Cerebellar nuclear complex (tissue), 1 donor: ENCODE measurements at places on chromosomes 11 and 22.

DNA sequence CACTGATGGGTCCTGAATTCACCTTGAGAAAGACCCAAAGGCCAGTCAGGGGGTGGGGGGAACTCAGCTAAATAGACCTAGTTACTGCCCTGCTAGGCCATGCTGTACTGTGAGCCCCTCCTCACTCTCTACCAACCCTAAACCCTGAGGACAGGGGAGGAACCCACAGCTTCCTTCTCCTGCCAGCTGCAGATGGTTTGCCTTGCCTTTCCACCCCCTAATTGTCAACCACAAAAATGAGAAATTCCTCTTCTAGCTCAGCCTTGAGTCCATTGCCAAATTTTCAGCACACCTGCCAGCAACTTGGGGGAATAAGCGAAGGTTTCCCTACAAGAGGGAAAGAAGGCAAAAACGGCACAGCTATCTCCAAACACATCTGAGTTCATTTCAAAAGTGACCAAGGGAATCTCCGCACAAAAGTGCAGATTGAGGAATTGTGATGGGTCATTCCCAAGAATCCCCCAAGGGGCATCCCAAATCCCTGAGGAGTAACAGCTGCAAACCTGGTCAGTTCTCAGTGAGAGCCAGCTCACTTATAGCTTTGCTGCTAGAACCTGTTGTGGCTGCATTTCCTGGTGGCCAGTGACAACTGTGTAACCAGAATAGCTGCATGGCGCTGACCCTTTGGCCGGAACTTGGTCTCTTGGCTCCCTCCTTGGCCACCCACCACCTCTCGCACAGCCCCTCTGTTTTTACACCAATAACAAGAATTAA, 2.4 kb upstream of the TTC36 start:
- DNase-seq, result no peak

- DNase-seq, result no peak
Measured at GRCh38 chr22:31635638-31636306, 26.2 kb downstream of the PISD start.

DNA sequence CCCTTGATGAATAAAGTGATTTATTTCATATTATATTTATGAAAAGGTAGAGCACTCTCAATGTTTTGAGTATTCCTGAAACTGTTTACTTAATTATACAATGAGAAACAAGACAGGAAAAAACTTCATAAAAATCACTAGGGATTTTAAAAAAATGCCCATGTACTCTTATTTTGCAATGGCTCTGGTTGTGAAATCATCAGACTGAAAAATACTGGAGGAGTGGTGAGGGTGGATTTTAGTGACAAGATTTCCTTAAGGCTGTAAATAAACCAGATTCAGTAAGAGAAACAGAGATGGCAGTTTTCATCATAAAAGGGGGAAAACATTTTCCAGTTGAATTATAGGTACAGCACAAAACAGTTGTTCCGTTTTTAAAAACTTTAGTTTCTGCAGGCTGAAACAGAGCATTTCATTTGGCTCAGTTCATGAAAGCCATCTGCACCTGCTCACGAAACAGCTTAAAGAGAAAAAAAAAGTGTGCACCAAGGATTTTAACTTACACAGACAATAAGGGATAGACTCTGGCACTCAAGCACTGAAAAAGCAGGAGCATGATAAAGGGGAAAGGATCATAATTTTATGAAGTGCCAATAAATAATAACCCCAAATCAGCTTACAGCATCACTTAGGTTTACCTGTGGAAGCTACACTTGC, 100.7 kb downstream of the MAML2 start:
- no peak for DNase-seq

- no peak for DNase-seq
Measured at GRCh38 chr11:10289765-10290380, 4.1 kb downstream of the SBF2 start.

GRCh38 chr22:35995772-35996171, 32.9 kb downstream of the RBFOX2 start:
- DNase-seq, result no peak

- DNase-seq, result no peak
Measured at GRCh38 chr11:115244296-115244695, 259.9 kb downstream of the CADM1 start.

GRCh38 chr22:40889116-40889515, 27.2 kb upstream of the DNAJB7 start:
- DNase-seq, result no peak

- DNase-seq, result no peak
Measured at GRCh38 chr11:116893437-116893836, 56.0 kb upstream of the APOA1 start.

GRCh38 chr22:24516301-24516737, 21.2 kb downstream of the UPB1 start:
- no peak for DNase-seq

GRCh38 chr22:33889748-33890147, 30.5 kb downstream of the LARGE1 start:
- DNase-seq, result no peak

- no peak for DNase-seq
Measured at GRCh38 chr11:64216879-64217278, 9.1 kb downstream of the TRPT1 start.

DNA sequence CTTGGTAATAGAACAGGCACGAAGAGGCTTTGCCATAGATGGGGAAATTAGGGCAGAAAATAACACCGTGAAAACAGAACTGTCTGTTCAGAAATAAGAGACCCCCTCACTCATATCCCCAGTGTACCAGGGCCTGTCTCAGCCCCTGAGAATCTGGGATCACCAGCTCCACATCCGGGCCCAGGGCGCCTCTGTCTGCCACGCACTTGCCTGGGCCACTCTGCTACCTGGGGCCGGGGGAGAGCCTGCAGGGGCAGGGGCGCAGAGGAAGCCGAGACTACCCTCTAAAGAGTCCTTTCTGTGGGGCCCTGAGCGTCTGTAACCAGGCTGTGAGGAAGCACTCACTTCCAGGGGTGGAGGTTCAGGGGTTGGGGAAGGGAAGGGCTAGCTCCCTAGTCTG, 19.8 kb downstream of the NECTIN1 start:
- DNase-seq, result no peak

DNA sequence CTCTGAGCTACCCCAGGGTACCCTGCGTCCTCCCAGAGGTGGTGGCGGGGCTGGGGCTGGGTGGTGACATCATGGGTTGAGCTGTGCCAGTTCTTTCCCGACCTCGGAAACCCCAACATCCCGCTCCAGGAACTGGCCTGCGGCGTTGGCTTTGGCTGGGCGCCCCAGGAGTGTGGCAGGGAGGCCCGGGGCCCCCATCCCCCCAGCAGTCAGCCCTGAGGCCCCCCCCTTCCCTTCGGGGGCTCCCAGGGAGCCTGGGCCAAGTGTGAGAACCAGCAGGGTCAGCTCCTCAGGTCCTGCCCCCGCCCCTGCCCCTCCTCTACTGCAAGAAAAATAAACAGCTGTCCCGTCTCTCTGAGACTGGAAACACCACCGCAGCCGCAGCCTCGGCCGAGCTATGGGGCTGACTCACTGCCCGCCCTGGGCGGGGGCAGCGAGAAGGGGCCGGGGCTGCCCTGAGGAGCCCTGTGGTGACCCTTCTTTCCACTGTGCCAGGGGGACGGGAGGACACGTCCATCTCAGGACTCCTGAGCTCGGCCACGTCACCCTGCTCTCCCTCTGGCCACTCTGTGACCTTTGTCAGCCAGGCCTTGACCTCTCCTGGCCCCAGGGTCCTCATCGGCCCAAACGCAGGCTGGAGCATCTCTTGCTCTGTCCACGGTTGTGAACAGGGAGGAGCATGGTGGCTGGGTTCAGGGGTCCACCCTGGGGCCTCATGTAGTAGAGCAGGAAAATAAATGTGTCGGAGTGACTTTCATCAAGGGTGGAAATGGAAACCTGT, 73.4 kb downstream of the WNT7B start:
- no peak for DNase-seq

DNA sequence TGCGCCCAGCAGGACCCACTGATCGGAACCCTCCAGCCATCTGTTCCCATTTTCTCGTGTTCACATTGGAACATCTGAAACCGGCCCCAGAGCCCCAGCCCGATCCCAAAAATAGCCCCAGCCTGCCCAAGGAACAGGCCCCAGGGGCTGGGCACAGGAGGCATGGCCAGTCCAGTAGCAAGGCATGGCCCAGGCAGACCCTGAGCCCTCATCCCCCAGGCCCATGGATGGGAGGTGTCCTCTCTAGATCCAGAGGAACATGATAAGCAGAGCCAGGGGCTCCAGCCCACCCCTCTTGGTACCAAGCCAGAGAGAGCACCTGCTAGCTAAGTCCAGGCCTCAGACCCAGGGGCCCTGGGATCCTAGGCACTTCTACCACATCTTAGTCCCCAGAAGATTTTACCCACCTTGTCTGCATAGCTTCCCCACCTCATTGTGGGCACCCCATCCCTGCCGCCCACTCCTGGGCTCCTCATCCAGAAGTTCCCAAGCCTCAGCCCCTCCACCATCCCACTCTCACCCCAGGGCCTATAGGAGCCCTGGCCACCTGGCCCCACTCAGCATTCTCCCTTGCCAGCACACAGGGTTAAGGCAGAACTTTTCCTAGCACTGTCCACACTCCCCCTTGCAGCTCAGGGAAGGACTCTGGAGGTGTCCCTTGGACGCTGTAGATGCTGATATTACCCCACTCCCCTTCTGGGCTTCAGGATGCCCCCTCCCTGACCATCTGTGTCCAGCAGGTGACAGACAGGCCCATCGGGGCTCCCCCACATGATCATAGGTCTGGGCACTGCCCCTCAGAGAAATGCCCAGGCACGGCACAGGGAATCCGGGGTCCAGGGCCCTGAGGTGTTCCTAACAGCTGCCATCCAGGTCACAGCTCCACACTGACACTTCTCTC, 9.5 kb downstream of the BCL9L start:
- no peak for DNase-seq

GRCh38 chr11:67179892-67180490, 60.9 kb downstream of the KDM2A start:
- no peak for DNase-seq

DNA sequence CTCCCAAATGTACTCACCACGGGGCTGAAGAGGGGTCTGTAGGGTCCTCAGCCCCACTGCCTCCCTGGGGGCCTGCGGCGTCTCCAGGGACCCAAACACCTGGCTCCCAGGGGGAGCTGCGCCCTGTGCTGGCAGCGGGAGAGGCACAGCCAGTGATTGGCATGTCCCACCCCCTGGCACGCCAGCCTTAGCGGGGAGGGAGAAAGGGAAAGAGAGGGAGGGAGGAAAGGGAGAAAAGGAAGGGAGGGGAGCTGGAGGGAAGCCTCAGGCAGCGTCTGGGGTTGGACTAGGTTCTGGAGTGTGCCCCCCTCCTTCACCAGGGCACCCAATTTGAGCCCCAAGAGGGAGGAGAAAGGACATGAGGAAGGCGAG, at the start of gene CHRM1:
Gene CHRM1, minus strand, starts transcription at position 163 of the 372 bp plus-strand sequence. CDS start 10,263 bp downstream, outside the sequence.
- no peak for DNase-seq

GRCh38 chr11:128862908-128863660, 4.0 kb downstream of the KCNJ1 start:
- no peak for DNase-seq

DNA sequence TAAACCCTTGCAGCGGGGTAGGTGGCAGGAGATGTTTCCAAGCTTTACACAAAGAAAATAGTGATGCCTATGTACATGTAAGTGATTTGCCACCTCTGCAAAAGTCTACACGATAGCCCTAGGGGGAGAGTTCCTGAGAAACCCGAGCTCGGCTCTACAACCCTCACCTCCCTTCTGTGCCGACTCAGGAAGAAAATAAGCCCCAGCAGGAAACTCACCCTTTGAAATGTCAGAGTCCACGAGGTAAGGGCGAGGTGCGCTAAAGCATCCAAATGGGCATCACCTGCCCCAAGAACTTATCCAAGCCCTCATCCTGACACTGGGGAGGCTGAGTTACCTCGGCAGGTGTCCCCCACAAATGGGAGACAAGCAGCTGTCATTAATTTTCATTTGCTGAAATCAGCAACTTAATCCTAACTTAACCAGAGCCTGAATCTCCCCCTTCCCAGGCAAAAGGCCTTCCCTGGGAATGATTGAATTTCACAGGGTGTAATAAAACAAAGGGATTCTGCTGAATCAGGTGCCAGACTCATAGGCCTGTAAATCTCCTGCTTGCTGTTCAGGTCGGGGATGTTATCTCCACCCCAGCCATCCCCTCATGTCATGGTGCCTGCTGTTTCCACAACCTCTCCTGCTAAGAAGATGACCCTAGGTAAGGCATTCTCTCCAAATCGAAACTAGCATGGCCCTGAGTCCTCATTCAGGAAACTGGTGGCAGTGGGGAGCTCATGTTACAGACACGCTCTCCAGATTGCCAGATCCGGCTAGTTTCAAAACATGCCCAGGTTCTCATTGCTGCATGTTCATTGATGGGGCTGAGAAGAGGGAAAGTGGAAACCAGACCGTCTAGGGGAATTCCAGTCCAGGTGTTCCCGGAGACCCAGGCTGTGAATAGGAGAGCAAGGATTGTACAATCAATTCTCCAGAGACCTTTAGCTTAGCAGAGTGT, 105.3 kb upstream of the KIRREL3 start:
- no peak for DNase-seq

DNA sequence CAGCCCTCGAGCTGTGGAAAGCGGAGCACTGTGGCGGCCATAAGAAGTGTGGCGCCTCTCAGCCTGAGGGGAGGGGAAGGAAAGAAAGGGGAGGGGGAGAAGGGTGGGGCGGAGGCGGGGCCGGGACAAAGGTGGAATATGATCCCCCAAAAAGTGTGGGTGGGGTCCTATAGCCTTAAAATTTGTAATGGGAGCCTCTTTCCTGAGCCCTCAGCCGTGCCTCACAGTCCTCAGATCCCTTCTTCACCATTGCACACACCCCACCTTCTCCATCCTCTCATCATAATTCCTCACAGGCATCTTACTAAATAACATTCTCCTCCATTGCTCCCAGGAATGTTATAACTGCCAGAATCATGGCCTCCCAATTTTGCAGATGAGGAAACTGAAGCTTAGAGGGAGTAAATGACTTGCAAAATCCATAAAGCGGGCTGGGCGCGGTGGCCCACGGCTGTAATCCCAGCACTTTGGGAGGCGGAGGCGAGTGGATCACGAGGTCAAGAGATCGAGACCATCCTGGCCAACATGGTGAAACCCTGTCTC, 600 bp upstream of the RAB6A start:
- no peak for DNase-seq

GRCh38 chr22:33300165-33300564, 242.0 kb upstream of the SYN3 start:
- no peak for DNase-seq

- DNase-seq, result no peak
Measured at GRCh38 chr22:20773793-20774212, at the start of gene SERPIND1. SERPIND1 (plus strand) TSS chr22:20774113; CDS start chr22:20779313, 5,200 bp downstream.

- DNase-seq, result no peak
Measured at GRCh38 chr22:47257976-47258375, 495.5 kb downstream of the TBC1D22A start.

GRCh38 chr11:40328890-40329614, 1130.4 kb downstream of the LRRC4C start:
- DNase-seq, result no peak
